ENCODE measurements at places on chromosomes 16 and 17. TPM values are rescaled to one million over a fixed set of nuclear protein-coding genes. Genes with fewer than 3 reads are reported as not detected.

The TBX2 gene
- total RNA-seq = 0.11 TPM

The ZFP3 gene
- total RNA-seq = 3.7 TPM

GRCh38 chr16:87559945-87560344, 42.4 kb upstream of the JPH3 start:
- no peak for DNase-seq

- no peak for DNase-seq
Observed at GRCh38 chr17:82007228-82007494, 15.5 kb downstream of the CENPX start.

DNA sequence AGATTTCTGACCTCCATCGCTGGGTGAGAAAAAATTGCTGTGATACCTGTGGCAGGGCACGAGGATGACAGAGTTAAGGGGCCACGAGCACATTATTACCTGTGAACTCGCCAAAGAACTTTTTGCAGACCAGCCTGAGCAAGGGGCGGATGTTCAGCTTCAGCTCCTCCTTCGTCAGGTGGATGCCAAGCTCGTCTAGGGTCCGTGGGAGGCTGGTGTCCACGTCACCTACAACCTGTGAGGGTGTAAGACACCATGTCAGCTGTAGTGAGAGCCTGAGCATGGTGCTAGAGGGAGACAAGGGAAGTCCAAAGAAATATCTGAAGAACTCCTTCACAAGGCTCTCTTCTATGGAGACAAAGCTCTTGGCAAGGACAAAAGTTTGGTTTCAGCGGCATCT, 17.1 kb downstream of the HIGD1B start:
- no peak for DNase-seq

DNA sequence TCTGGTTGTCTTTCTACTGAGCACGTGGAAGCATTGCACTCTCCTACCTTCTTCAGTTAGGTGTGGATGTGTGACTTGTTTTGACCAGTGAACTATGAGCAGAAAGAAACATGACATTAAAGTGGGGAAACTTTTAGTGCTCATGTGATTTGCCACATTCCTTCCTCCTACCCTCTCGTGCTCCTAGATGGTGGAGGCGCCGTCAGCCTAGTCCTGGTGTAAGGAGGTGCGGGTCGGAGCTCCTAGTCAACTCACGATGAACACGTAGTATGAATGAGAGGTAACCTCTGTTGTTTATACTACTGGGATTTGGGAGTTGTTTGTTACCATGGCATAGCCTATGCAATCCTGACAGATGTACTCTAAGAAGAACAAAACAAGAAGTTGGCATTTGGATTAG, 47.4 kb downstream of the KSR1 start:
- no peak for DNase-seq

DNA sequence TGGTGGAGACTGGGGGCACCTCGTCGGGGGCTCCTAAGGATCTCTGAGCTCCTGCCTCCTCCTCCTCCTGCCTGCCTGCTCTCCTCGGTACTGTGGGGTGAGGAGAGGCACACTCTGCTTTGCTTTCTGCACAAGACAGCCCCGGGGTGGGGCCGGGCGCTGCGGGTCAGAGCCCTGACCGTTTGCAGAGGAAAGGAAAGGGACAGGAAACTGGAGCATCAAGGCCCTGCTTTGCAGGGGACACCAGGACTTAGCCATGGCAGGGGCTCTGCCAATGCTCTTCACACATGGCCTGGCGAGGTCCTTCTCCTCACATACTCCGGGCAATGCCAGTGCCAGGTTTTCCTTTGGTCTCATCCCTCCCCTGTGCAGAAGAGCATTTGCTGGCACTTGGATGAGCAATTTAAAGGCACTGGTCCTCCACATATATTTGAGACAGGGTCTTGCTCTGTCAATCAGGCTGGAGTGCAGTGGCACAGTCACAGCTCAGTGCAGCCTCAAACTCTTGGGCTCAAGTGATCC, 23.8 kb upstream of the DOC2B start:
- no peak for DNase-seq
